ENCODE measurements at places on chromosomes 7 and 10.

- DNase-seq, result no peak
Measured at GRCh38 chr7:27586825-27587224, 75.9 kb downstream of the HIBADH start.

DNA sequence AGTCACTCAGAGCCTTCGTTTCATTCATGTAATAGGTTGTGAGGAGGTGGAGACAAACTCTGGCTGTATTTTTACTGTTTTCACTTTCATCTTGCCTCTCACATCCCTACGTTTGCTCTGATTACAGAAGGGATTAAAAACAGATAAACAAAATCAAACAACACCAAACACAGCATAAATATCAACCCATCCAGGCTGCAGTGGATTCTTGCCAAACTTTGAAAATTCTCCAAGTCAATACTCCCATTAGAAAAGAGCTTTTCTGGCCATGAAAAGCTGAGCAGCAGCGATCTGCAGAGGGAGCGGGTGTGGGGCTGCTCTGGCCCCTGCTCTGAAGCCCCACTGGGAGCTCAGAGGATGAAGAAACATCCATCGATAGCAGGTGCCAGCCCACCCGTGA lies 283.2 kb downstream of the WDR37 start:
- DNase-seq, result no peak

DNA sequence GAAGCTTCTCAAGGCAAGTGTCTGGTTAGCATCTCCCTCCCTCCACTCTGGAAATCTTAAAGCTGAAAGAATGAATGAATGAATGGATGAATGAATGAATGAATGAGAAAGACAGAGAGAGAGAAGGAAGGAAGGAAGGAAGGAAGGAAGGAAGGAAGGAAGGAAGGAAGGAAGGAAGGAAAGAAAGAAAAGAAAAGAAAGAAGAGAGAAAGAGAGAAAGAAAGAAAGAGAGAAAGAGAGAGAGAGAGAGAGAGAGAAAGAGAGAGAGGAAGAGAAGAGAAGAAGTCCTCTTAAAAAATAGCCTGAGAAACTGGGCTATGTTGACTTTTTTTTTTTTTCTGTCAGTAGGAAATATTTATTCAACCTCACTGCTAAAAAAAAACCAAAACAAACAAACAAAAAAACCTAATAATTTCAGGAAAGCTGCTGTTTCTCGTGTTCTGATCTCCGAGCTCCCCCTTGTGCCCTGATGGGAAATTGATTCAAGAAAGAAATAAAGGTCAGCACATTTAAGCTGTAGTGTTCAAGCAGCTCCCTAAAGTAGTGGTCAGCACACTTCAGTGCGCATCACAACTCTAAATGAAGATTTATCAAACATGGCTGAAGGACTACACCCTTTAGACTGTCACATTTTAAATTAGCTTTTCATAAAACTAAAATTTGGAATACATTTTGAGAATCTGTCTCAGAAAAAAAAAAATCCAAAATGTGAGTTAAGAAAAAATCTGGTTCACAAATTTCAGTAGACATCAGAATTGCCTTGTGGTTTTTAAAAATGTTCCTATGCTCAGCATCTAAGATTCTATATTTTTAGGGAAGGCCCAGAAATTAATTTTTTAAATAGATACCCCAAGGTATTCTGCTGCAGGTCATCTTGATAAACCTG lies 154.3 kb downstream of the ELAPOR2 start:
- peak; percentile 32 for DNase-seq

DNA sequence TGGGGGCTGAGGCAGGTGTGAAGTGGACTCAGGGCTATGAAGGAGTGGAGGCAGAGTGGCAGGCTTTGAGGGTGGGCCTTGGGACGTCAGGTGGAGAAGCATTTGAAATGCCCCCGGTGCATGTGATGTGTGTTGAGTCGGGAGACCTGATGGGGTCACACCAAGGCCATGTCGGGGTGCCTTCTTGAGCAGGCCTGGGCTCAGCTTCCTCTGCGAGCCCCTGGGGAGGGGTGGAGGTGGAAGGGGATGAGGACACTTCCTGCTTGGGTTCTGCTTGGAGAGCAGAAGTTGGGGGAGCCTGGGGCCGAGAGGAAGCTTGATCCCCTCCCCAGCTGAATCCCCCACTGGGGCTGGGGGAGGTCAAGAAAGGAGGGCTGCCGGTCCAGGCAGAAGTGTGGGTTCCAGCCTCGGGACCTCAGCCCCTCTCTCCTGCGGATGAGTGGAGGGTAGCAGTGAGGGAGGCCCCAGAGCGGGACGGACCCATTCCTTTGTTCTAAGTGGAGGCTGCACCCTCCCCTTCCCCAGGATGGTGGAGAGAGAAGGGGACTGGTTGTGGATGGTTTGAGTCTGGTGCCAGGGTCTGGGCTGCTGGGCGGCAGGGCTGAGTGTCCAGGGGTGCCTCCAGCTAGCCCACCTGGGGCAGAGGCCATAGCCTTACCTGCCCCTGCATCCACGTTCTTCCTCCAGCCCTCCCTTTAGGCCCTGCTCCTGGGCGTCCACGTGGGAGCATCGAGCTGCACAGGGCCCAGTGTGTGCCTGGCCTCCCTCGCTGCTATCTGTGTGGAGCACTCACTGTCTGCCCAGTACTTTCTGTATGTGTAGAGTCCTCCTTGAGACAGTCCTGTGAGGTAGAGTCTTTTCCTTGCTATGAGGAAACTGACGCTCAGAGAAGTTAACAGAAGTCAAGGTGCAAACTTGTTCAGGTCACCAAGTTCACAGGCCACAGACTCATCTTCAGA lies 36.7 kb downstream of the PRF1 start:
- peak; percentile 48 for DNase-seq

DNA sequence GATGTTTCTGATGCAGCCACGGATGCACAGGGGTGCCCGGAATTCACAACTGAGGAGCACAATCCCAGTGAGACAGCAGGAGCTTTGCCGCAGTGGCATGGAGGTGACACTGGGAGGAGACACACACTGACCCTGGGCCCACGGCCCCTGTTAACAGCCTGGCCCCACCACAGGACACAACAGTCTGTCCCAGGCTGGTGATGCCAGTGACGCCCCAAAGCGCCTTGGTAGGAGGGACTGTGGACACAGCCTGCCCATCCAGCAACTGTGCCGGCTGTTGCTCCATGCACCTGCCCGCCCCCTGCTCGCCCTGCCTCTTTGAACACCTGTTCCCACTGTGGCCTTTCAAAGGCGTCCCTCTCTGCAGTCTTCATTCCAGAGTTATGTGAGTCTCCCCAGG lies 49.8 kb downstream of the KLF6 start:
- no peak for DNase-seq

DNA sequence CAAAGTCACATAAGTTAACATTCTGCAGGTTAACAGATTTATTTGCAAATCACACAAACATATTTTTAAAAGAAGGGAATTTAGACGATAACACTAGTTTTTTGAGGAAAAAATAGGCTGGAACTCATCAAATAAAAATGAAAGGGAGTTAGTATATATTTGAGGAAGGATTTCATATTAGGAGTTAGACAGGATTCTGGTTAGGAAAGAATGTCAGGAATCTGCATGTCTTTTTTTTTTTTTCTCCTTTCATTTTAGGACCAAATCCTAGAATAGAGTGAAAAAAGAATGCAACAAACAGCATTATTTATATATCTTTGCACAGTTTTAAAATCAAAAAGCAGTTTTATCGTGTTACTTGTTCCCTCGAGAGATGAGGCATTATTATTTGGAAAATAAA lies 8.9 kb upstream of the TRDMT1 start:
- no peak for DNase-seq

- DNase-seq, result no peak
Measured at GRCh38 chr7:102914585-102914984, 1.8 kb downstream of the LRRC17 start.

GRCh38 chr10:31972519-31973041 lies 43.9 kb upstream of the ARHGAP12 start:
- DNase-seq, result peak; percentile 28

- no peak for DNase-seq
Measured at GRCh38 chr10:4515721-4516120, 310.3 kb upstream of the AKR1E2 start.

DNA sequence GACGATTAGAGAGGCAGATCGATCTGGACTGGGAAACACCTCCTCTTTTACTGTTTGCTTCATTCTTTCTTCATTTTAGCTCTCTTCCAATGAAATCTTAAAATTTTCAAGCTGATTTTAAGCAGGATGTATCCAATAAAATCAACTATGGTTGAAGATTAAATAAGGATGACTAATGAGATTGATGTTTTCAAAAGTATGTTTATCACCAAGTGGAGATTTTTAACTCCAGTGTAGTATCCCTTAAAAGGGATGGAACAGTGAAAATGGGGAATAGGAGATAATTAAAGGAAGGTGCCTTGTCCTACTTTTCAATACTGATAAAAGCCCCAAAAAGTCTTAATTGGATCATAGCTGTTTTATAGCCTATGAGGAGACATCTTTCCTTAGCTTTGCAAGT lies 11.6 kb upstream of the LIPF start:
- DNase-seq, result no peak

DNA sequence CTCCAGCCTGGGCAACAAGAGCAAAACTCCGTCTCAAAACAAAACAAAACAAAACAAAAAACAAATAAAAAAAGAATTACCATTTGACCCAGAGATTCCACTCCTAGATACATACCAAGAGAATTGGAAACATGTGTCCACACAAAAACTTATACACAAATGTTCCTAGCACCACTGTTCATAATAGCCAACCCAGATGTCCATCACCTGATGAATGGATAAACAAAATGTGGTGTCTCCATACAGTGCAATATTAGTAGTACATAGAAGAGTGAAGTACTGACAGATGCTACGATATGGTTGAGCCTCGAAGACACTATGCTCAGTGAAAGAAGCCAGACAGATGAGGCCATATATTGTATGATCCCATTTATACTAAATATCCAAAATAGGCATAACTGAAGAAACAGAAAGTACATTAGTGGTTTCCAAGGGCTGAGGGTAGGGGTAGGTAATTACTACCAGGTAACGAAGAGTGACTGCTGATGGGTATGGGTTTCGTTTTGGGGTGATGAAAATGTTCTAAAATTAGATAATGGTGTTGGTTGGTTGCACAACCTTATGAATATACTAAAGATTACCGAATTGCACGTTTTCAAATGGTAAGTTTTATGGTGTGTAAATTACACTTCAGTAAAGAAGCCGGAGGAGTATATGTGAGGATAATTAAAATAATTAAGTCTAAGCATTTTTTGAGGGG lies 20.0 kb downstream of the MYO1G start:
- DNase-seq, result no peak

DNA sequence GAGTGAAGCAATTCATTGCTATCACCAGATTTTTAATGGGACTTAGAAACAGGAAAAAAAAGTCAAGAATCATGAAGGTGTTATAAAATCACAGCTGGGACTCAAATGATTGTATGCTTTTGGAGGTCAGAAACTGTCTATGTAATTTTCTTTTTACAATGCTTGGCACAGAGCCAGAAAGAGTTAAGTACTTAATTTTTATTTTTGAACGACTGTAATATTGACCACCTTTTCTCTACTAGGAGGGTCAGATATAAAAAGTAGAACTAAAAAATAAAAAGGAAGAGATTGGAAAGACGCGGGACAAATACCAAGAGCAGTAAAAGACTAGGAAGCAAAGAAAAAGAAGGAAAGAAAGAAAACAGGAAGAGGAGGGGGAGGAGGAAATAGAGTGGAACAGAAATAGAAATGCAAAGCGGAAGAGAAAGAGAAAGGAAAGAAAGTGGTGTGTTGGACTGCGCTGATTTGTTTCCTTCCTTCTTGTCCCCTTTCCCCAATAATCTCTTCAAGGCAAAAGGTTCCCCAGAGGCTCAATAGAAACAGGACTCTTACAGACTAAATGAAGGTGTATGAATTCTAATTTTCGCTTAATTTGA lies 23.2 kb upstream of the C1GALT1 start:
- no peak for DNase-seq

GRCh38 chr7:117017017-117017451 lies 63.7 kb downstream of the ST7 start:
- no peak for DNase-seq

GRCh38 chr10:43254881-43255633 lies 11.8 kb downstream of the RASGEF1A start:
- DNase-seq, result no peak

DNA sequence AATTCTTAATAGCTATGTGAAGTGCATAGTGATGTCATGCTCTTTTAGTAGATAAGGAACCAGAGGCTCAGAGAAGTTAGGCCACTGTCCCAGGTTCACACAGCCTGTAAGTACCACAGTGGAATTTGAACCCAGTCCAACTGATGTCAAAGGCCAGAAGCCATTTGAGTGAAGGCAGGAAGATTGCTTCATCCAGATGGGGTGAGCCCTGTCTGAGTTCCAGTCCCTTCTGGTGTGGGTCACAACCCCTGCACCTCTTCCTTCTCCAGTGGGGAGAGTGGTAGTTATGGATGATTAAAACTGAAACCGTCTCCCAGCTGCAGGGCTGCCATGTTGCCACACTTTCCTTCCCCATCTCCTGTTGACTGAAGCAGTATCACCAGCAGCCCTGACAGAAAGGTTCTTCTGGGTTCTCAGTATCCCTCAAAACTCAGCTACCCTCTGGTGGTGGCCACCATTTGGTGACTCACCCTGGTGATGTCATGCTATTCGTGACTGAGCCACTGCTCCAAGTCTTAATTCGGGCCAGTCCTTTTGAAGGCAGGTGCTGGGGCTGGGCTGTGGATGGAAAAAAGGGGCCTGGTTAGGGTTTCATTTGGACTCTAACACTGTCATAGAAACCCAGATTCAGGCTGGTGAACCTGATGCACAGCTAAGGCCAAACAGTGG lies 1.5 kb upstream of the C10orf95 start:
- no peak for DNase-seq

GRCh38 chr10:131983780-131984179 lies 2.1 kb upstream of the BNIP3 start:
- no peak for DNase-seq

GRCh38 chr7:32043688-32044087 lies 26.5 kb downstream of the PDE1C start:
- no peak for DNase-seq

- DNase-seq, result no peak
Measured at GRCh38 chr10:64368298-64368697, 847.1 kb downstream of the REEP3 start.

- no peak for DNase-seq
Measured at GRCh38 chr10:124449170-124450011, 444 bp downstream of the NKX1-2 start.

GRCh38 chr7:151727579-151728285 lies 149.2 kb downstream of the PRKAG2 start:
- peak; percentile 62 for DNase-seq

GRCh38 chr7:110612680-110613079 lies 478.2 kb upstream of the LRRN3 start:
- DNase-seq, result no peak

- DNase-seq, result no peak
Measured at GRCh38 chr7:136956671-136957070, 88.2 kb downstream of the CHRM2 start.

- no peak for DNase-seq
Measured at GRCh38 chr10:49197171-49197570, 9.0 kb upstream of the TMEM273 start.

DNA sequence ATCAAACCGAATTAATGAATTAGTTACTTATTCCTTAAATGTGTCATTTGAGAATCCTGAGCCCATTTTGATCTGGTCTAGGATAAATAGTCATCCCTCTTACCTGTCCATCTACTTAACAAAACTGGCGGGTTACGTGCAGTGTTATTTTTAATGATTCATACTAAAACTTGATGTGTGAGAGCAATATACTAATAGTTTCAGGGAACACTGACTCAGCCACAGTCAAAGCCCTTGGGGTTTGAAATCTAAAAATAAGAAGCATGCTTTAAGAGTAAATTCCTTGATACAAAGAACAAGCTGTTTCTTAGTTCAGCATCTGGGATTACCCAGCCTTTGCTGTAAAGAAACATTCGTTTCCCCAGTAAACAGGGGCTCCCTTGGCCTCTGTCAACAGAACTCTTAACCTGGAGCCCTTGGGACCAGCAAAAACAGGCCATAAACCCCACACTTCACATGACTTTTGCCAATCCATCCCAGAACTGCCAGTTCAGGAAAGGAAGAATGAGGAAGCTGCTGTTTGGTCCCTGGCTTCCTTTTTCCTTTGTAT lies 370.6 kb upstream of the IGFBP3 start:
- no peak for DNase-seq
